ENCODE measurements at places on chromosomes 16 and 17.

- no peak for DNase-seq
Measured at GRCh38 chr17:51398687-51399086, 138.3 kb downstream of the UTP18 start.

GRCh38 chr16:89815639-89816348 lies 653 bp downstream of the FANCA start:
- DNase-seq: no peak

GRCh38 chr16:18966791-18967190 lies 16.9 kb upstream of the TMC7 start:
- no peak for DNase-seq

DNA sequence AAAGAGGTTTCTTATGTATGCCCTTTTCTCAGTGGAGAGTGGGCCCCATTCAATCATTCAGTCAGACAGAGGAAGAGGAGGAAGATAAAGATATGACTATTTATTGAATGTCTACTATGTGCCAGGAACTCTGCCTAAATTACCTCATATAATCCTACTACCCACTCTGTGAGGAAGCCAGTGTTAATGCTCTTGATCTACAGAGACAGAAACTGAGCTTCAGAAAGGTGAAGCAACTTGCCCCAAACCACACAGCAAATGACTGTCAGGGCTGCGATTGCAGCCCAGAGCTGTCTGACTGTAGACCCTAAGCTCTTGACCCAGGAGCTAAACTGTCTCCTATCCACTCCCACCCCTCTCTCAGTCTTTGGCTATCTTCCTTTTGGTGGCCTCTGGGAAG lies 8.4 kb downstream of the SRCIN1 start:
- no peak for DNase-seq

DNA sequence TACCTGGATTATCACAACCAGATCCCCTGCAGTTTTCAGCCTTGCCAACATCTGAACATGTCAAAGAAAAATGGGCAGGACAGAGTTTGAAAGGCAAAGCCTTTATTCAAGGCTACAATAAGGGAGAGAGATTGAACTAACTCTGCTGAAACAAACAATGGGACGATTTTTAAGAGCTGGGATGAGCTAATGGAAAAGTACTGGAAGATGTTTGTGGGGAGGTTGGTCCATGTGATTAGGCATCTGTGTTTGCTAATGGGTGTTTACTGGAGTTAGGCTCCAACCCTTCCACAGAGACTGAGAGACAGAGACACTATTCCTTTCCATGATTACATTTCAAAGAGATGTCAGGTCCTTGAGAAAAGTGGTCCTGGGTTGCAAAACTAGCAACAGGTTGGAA lies 35.0 kb upstream of the HSBP1 start:
- DNase-seq: no peak

GRCh38 chr17:57160624-57161023 lies 75.6 kb downstream of the AKAP1 start:
- DNase-seq: no peak

- no peak for DNase-seq
Measured at GRCh38 chr17:81543339-81543675, 8.8 kb downstream of the FAAP100 start.

GRCh38 chr16:8953064-8953463 lies 10.6 kb downstream of the USP7 start:
- no peak for DNase-seq

DNA sequence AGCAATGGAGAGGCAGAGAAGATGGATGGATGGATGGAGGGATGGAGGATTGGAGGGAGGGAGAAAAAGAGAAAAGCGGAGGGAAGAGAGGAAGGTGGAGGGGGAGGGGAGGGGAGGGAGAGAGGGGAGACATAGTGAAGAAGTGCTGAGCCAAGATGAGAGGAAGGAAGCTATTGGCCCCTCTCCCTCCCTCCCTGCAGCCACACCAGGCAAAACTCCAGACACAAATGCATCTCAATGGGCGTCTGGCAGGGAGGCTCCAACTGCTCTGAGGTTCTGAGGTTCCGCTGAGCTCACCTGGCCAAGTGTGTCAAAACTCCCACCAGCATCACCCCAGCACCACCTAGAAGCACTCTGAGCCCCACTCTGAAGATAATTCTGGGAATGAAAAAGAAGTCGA lies 26.9 kb upstream of the PHB1 start:
- DNase-seq: no peak

DNA sequence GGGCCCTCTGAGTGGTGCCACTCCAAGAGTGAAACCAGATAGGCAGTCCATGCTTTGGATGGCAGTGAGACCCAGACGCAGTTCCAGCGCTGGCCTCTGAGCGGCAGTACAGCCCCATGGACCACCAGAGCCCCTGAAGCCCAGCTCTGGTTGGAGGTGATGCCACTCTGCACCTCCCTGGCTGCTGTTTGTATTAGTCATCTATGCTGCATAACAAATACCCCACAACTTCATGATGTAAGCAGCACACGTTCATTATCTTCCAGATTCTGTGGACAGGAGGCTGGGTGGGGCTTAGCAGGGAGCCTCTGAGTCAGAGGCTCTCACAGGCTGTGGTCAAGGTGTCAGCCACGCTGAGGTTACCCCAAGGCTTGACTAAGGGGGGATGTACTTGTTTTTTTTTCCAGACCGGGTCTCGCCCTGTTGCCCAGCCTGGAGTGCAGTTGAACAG lies 5.1 kb upstream of the NME4 start:
- peak; percentile 78 for DNase-seq

DNA sequence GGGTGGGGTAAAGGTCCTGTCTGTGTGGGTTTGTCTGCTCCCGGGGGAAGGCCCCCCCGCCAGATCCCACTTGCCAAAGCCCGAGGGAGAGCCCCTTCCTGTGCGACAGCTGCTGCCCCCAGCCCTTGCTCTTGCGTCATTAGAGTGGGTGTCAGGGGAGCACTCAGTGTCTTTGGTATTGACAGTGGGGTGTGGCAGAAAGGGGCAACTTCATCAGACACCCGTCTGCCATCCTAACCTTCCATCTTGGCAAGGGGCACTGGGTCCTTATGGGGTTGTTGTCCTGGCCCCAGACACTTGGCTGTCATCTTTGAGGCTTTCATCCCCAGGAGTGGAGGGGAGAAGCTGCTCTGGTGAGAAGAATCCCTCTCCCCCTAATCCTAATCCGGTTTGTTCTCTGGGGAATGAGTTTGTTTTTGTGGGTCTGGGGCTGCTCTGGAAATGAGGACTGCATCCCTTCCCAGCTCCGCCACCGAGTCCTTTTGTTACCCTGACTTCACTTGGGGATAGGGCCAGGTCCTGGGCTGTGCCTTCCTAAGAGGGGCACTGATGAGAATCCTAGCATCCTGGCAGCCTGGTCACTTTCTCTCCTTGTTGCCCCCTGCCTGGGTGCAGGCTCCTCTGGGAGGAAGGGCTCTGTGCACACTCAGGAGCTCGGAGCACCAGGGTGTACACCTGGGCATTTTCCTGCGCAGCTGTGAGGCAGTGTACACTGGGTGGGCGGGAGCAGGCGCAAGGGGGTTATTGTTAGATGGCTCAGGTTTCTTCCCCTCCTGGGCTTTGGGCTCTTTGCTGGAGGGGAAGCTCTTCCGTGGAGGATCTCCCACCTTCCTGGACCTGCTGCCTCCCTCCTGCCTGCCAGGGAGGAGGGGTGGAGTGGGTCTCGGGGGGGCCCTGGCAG lies 21.1 kb downstream of the GJD3 start:
- DNase-seq: no peak

GRCh38 chr17:17613708-17614114 lies 22.2 kb upstream of the PEMT start:
- peak; percentile 50 for DNase-seq

- peak; percentile 82 for DNase-seq
Measured at GRCh38 chr17:81552244-81553017, at the start of gene FAAP100. TSS of gene FAAP100 (minus strand) at chr17:81552353. CDS start at chr17:81552330, 23 bp downstream.

GRCh38 chr17:34370997-34371395 lies 8.0 kb upstream of the CCL1 start:
- no peak for DNase-seq

DNA sequence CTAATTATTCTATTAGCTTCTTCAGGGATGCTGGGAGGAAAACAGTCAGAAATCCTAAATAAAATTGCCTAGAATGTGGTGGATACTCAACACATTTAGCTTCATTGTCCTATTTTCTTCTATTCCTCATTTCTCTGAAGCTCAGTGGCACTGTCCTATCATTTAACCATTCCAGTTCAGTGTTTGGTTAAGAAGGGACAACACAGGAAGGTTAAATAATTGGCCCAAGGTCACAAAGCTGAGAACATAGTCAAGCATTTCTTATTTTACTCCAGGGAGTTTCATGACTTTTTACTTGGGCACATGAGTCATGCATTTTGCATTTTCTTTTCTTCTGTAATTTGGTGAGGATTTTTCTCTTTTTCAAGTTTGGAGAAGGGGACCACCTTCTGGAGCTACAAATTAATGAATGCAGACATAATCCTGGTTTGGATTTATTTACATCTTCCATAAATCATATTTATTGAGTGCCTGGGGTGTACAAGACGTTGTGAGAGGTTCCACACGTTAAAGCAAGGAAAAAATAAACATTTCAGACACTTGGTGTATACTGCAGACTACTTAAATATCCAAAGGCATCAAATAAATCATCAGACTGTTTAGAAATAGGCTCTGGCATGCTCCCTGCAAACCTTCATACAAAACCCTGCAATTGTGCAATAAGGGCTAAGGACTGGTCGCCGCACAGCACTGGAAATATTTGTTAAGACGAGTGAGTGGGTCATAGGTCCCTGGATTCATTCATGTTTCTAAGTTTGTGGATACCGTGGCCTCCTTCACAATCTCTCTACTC lies 263.9 kb downstream of the MAF start:
- no peak for DNase-seq

DNA sequence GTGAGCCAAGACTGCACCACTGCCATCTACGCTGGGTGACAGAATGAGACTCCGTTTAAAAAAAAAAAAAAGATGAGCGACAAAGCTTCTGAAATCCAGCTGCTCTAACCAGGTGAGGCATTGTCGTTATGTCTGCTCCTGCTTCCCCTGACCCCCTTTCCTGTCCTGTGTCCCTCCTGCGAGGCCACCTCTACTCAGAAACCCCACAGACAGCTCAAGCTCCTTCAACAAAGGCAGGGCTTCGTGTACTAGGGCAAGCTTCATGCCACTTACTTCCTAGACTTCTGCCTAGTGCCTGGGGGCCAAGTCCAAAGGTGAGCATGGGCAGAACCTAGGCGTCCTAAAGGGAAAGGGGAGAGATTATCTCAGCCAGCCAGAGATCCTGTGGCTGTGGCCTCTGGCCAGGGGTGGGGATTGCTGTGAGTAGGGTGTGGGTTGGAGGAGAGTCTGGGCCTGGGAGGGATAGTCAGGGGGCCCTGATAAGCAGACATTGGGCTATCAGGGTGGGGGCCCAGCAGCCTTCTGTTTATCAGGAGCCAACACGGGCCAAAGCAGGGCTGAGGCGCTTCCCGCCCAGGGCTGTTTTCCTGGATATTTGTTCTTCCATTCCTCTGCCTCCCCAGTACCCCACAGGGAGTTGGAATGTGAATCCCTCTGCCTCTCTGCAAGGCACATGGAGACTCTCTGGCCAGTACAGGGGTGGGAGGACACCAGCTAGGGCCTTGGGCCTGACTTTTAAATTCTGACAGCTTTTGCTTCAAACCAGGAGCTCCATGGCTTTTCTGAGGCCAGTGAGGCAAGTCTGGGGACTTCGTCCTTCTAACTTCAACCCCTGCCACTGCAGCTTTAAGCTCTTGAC lies 10.4 kb downstream of the ERAL1 start:
- no peak for DNase-seq

- no peak for DNase-seq
Measured at GRCh38 chr17:67649891-67650290, 67.8 kb upstream of the NOL11 start.

- DNase-seq: no peak
Measured at GRCh38 chr16:4496305-4496704, 20.1 kb downstream of the HMOX2 start.

GRCh38 chr17:6040504-6040903 lies 29.7 kb upstream of the WSCD1 start:
- DNase-seq: no peak

- DNase-seq: peak; percentile 16
Measured at GRCh38 chr16:10362077-10362863, 23.6 kb upstream of the ATF7IP2 start.

GRCh38 chr16:10982465-10983150 lies 38.2 kb downstream of the CLEC16A start:
- DNase-seq: no peak

DNA sequence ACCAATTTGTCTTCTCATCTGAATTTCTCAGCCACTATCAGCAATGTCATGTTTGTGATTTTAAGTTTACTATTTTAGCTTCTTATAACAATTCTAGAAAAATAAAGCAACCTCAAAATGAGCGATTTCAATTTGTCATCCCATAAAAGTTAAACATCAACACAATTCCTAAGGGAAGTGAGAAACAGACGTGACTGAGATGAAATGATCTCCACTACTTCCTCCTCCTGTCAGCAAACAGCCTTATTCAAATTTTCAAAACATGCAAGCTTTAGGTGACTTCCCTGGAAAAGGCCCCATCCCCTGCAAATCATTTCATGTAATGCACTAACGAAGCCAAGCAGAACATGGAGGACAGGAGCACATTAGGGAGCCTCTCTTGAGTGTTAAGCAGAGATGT lies 64.9 kb downstream of the ZNF652 start:
- no peak for DNase-seq

DNA sequence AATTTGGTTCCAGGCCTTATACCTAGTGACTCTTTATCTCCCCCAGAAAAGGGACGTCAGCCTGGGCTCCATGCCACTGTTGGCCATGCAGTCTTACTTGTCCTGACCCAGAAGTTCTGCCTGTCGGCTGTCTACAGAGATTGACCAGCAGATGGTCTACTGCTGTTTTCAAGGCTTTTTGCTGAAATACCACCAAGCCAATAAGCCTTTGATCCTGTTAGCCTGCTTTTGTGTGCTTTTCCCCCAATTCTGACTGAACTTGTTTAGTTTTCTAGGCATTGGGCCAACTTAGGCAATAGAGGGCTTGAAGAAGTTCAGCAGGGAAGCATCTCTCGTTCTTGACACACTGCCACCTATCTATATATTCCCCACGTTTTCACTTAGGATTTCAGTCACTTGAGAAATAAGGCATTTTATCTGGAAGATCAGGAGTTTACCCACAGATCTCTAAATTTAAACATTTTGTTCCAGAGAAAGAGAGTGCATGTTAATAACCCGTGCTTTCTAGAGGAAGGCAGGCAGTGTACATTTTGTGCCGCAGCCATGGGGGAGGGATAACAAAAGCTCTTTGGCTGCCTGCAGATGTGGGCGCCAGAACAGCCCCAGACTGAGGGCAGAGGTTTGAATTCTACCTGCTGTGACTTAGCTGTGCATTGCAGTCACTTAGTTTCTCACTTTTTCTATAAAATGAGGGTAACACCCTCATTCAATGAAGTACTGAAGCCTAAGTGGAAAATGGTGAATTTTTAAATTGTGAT lies 12.3 kb upstream of the CARMIL2 start:
- no peak for DNase-seq

DNA sequence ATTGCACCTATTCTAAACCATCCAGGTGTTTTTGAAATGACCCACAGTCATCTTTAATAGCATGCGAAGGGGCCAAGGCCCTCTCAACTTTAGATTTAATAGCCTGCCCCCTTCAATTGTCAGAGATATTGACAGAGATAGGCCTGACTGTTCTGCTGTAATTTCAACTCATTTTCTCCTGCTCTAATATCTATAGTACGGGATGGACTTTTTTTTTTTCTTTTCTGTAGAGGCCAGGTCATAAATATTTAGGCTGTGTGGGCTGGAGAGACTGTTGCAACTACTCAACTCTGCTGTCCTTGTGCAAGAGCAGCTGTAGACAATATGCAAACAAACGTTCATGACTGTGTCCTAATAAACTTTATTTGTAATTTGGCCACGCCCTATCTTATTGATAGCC lies 24.7 kb upstream of the KRT20 start:
- no peak for DNase-seq

GRCh38 chr16:86351041-86351784 lies 159.1 kb upstream of the FOXF1 start:
- DNase-seq: no peak

Data from CD4-positive, alpha-beta T cell treated with Interleukin-6 for 4 hours (primary cell).